ENCODE measurements at places on chromosomes 6 and 20.

DNA sequence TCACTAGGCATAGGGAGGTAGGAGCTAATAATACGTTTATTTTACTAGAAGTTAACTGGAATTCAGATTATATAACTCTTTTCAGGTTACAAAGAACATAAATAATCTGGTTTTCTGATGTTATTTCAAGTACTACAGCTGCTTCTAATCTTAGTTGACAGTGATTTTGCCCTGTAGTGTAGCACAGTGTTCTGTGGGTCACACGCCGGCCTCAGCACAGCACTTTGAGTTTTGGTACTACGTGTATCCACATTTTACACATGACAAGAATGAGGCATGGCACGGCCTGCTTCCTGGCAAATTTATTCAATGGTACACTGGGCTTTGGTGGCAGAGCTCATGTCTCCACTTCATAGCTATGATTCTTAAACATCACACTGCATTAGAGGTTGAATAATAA, 1.1 kb downstream of the HFE start:
- no peak for DNase-seq

DNA sequence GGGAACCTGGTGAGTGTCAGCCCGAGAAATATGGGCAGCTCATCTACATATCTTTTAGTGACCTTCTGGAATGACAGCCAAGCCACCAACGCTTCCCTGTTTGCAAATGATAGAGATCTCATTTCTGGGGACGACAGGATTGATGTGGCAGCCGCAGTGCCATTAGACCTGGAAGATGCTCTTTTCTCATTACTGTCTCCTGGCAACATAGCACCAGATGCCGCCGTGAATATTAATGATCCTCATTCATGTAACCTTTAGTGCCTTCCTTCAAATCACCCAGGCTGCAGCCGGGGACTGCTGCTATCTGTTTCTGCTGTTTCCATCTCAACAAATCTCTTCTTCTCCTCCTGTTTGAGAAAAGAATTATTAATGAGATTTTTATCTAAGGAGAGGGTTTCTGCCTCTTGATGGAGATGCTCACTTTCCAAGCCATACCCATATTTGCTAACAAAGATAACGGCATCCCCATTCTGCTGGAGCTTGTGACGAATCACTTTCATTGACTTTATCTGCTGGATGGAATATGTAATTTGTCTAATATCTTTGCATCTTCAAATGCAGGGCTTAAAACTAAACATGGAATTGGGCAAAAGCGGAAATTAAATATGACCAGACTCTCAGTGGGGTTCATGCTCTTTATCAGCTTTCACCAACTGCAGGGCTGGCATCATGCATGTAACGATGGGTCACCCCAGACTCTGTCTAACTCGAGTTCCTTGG, 74.8 kb upstream of the KIF16B start:
- DNase-seq = no peak

DNA sequence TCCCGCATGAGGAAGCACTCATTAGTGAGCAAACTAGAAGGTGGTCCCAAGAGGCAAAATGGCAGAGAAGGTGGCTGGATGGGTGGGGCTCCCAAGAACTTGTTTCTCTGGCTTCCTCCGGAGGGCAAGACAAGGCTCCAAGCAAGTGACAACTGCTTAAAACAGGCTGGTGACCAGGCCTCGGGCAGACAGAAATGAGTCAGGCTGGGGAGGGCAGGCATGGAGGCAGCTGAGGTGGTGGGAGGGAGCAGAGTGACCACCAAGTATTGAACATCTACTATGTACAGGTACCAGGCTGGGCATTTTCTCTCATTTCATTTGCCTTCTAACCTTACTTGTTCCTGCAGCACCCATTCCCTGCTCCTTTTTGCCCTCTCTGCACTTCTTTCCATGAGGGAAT, 33.4 kb downstream of the TNXB start:
- no peak for DNase-seq

GRCh38 chr6:27332692-27333641, 20.9 kb upstream of the POM121L2 start:
- DNase-seq = peak; percentile 46

- no peak for DNase-seq
These were observed 292.3 kb downstream of the RFPL4B start for GRCh38 chr6:112639391-112639831.

DNA sequence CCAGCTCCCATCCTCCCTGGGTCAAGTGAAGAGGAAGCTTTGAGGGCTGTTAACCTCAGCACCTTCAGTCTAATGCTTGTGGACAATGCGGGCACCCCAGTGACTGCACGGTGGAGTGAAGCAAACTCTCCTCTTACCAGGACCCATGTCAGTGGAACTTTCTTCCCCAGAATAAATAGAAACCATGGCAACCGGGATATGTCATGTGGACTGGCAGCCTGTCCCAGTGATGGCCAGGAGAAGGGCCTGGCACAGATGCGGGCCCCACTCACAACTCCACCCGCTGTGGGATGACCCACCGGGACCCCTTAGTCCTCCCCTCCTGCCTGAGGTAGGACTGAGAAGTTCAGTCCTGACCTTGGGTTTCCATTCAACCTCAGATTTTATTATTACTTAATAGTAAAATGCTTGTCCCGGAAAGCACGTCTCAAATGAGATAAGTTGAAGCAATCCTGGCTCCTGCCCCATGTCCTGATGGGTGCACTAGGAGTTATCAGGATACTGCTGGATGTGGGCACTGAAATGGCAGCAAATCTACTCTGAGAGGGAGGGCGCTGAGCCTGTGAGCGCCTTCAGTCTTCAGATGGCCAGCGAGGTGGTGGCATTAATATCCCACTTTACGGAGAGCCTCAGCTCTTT, 23.5 kb downstream of the TOX2 start:
- no peak for DNase-seq

GRCh38 chr20:62370115-62370806, 3.1 kb upstream of the LAMA5 start:
- DNase-seq = no peak

DNA sequence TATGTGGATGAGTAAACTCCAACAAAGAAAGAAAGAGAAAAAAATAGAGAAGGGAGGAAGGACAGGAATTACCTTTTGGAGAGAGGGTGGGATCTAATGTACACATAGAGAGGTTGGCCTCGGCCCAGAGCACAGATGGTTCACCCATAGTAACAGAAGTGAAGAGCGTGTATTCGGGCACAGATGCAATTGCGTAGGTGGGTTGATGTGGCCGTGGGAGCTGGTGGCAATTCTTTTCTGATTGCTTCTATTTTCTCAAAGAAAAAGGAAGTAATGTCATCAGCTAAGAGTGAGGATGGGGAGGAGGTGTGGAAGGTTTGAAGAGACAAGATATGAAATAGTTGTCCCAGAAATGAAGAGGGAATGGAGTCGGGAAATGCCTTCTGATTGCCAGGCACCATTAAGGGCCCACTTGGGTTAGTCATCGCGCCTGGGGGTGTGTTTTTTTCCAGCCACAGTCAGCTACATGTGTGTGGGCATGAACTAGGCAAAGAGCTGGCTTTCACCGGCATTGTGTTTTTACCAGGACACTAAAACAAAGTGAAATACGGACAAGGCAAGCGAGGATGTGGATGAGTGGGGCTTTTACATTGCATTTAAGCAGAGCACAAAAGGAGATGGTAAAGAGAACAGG, 158.7 kb downstream of the SYNE1 start:
- no peak for DNase-seq

GRCh38 chr6:117861545-117861944, 45.5 kb upstream of the SLC35F1 start:
- no peak for DNase-seq

GRCh38 chr20:48195121-48195870, 410.0 kb upstream of the SULF2 start:
- no peak for DNase-seq

DNA sequence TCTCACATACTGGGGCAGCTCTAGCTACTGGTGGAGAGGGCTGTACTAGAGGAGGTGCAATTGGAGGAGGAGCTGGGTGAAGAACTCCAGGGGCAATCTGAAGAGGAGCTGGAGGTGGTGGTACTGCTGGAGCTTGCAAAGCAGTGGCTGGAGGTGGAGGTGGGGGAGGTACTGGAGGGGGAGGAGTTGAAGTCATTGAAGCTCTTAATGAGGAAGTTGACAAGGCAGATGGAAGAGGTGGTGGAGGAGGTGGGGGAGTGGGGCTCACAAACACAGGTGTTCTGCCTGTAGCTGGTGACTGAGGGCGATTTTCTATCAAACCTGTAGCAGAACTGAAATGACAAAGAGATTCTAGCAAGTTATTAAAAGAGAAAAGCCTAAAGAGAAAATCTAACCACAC, 77.6 kb downstream of the WASF1 start:
- no peak for DNase-seq

- no peak for DNase-seq
These were observed 86.8 kb downstream of the CDK19 start for GRCh38 chr6:110728501-110728900.

- DNase-seq = no peak
These were observed 140.3 kb downstream of the ATXN1 start for GRCh38 chr6:16621002-16621401.

- no peak for DNase-seq
These were observed 72.3 kb downstream of the ZHX3 start for GRCh38 chr20:41245086-41245707.

DNA sequence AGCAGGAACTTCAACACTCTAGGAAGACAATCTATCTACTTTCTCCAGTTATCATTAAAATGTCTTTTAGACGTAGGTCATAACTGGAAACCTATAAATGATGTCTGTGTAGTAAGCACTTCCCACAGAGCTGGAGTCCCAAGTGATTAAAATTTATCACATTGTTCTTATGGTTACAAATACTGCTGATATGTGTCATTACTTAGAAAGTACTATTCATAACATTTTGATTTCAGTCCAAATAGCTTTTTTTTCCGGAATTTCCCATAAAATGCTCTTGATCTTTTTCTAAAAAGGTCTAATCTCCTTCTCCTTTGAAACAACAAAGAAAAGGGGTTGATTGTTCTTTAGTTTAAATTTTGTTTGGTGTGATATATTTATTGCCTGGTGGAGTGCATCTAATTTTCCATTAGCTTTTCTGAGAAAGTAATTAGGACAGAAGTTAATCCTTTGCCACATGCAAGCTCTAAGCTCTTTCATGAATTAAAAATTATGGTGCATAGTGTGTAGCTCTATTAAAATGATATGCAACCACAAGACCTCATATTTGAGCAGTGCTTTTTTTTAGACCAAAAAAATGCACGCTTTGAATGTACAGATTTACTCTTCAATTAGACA, 132.7 kb upstream of the TCF21 start:
- DNase-seq = no peak

GRCh38 chr20:38878866-38879265, 47.4 kb upstream of the FAM83D start:
- peak; percentile 72 for DNase-seq

- DNase-seq = no peak
These were observed 22.9 kb downstream of the GGT7 start for GRCh38 chr20:34849778-34850177.

- no peak for DNase-seq
These were observed 47.2 kb downstream of the TRERF1 start for GRCh38 chr6:42404484-42404883.

GRCh38 chr6:166786704-166787293, 159.7 kb upstream of the RPS6KA2 start:
- no peak for DNase-seq

DNA sequence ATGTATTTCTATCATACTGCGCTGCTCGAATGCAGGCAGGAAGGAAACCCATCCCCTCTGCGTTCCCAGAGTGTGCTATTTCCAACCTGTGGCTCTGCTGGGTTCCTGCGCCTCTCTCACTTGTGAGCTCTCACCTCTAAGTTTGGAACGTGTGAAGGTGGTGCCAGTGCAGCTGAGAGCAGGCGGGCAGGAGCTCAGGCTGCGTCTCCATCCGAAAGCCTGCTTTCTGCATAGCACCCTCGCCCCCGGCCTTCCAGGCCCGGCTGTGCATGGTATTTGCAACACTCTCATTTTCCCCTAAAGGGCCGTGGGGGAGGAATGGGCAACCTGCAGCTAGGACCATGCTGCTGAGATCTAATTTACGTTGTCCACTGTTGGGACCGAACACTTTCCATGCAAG, 288.0 kb upstream of the TSHZ2 start:
- no peak for DNase-seq

DNA sequence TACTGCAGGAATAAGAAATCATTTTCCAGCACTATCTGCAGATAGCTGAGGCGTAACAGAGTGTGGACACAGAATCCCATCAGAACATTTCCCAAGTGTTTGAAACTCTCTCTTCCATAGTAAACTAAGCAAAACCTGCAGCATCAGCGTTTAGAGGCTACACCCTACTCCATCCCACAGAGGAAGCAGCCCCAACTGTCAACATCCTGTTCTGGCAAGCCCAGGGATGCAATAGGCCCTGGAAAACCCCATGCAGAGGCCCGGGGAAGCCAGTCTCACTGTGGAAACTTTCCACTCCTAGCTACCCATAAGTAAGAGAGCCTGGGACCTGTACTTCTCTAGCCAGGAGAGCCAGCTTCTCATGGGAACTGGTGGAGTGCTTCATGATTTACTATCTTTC, 129.4 kb downstream of the LY86 start:
- no peak for DNase-seq

DNA sequence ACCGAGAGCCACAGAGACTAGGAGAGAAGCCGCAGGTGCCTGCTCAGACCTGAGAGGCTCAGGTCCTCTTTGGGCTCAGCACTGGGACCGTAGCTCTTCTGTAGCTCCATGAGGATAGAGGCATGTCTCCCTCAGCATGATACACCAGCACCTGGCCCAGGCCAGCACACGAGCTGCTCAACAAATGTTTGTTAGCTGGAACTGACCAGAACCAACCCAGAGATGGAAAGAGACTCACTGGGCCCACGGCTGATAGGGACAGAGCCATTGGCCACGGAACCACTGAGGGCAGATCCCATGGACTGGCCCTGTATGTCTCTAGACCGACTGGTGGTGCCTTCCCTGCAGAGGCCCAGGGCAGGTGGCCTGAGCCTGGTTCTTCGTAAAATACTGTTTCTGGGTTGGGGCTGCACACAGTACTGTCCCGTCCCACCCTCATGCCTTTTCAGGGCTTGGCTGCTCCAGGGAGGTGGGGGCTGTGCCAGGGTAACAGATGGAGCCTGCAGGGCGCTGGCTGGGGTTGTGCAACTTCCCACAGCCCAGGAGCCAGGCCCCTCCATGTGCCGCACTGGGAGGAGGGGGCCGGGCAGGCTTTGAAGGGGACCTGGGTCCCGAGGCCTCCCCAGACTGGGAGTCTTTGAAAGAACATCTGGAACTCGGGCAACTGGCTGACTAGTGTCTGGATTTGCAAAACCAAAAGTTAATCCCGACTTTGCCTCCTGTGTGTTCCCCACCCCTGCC, 5.2 kb downstream of the C20orf204 start:
- DNase-seq = no peak

DNA sequence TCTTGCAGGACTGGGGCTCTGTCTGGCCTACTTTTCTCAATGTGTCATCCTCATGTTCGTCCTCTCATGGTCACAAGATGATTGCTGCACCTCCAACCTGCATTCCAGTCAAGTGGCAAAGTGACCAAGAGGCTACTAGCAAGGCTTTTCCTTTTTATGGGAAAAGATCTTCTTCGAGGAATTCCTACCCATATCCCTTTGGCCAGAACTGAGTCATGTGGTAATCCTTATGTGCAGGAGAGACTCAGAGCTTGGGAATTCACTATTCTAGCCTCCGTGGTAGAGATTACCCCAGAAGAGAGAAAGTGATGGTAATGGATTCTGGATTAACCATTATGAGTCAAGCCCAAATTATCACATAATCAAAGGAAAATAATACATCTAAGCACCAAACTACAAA, 162.7 kb downstream of the KCNQ5 start:
- DNase-seq = no peak

GRCh38 chr6:56766806-56767178, 124.1 kb upstream of the DST start:
- no peak for DNase-seq

- DNase-seq = no peak
These were observed 44.8 kb upstream of the TGM2 start for GRCh38 chr20:38209736-38210405.

Data from nephron progenitor cell (in vitro differentiated cells).